ENCODE measurements at places on chromosomes 6 and 20. TPM values are rescaled to one million over a fixed set of nuclear protein-coding genes. Genes with fewer than 3 reads are reported as not detected.

The ACTR5 gene
- total RNA-seq = 4.0 TPM

- H3K4me3 ChIP-seq = no peak overlapping the region
- H3K36me3 ChIP-seq = no peaks in the 10 kb centered on the region
- H3K27ac ChIP-seq = no peak overlapping the region
- no peak for DNase-seq
- H3K27me3 ChIP-seq = no peaks in the 10 kb centered on the region
- H3K4me1 ChIP-seq = no peaks in the 10 kb centered on the region
These were observed 201.7 kb downstream of the CLIC5 start for GRCh38 chr6:45813943-45814342.

The HTR1E gene
- total RNA-seq = not detected

- no peaks in the 10 kb centered on the region for H3K4me1 ChIP-seq
- H3K4me3 ChIP-seq = no peak overlapping the region
- H3K27ac ChIP-seq = no peak overlapping the region
- no peaks in the 10 kb centered on the region for H3K27me3 ChIP-seq
- no peak for DNase-seq
These were observed 301.0 kb downstream of the FARS2 start for GRCh38 chr6:5562277-5562676.
